ENCODE measurements at places on chromosomes 6 and 20. TPM values are rescaled to one million over a fixed set of nuclear protein-coding genes. Genes with fewer than 3 reads are reported as not detected.

- no peak for DNase-seq
Observed at GRCh38 chr6:105459864-105460263, 57.0 kb upstream of the PREP start.

- no peak for DNase-seq
Observed at GRCh38 chr6:111530218-111530617, 47.2 kb upstream of the REV3L start.

- no peak for DNase-seq
Observed at GRCh38 chr20:47007826-47008655, 113.4 kb downstream of the EYA2 start.

DNA sequence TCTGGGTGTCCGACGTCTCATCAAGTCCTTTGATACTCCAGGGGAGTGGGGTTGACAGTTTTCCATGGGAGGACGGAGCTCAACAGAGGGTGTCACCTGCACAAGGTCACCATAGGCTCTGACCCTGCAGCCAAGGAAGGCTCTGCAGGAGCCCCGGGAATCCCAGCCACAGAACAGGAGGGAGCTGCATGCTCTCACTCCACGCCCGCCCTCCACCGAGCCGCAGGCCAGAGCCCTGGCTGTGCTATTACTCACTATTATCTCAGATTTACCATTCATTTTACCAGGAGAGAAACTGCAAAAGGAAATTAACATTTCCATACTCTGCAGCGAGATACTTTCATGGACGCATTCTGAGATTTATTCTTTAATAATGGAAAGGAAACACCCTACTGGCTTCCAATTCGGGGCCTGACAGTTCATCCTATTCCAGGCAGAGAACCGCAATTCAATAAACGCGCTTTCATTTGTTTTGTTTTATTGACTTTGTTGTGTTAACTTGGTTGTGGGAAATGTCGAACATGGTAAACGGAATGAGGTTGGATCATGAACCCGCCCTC lies 18.3 kb upstream of the NTSR1 start:
- no peak for DNase-seq

DNA sequence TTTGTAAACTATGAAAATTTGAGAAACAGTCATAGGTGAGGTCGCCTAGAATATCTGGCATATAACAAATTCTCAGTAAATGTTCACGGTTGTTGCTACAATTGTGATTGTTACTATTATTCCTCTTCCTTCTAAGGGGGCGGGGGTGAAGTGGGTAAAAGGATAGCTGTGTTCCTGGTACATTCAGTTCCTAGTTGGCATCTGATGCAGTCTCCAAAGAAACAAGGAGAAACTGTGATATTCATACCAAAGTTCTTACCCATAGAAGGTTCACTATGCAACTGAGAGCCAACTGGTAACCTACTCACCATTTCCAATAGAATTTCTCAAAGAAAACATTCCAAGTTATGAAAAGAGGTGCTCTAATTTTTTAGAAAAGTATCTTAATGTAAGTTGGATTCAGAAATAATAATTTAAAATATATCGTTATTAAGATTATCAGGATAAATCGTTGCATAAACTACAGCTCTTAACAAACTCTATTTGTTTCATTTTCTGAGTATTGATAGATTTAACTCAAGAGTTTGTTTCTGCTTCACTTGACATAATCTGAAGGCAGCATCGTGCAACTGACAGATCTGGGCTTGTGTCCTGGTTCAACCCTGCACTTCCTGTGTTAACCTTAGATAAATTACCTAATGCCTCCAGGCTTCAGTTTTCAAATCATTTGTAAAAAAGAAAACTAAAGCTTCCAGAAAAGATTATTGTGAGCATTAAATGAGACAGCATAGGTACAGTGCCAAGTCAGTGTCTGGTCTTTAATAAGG lies 13.3 kb upstream of the MAP7 start:
- no peak for DNase-seq

GRCh38 chr6:37557645-37558114 lies 58.0 kb upstream of the CCDC167 start:
- no peak for DNase-seq

DNA sequence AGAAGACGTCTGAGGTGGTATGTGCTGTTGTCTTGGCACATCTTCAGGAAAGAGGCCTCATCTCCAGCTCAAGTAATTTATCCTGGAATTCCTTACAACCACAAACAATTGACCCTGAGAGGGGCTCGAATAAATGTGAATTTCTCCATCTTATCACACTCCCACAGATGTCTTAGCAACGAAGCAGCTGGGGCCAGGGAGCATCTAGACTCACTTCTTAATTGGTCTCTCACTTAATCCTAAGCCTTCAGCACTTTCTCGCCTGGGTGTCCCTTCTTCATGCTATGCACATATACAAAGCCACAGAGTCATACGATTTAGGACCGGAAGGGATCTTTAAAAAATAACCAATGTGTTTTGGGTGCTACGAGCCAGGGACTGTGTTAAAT lies 27.1 kb downstream of the PCK1 start:
- no peak for DNase-seq

DNA sequence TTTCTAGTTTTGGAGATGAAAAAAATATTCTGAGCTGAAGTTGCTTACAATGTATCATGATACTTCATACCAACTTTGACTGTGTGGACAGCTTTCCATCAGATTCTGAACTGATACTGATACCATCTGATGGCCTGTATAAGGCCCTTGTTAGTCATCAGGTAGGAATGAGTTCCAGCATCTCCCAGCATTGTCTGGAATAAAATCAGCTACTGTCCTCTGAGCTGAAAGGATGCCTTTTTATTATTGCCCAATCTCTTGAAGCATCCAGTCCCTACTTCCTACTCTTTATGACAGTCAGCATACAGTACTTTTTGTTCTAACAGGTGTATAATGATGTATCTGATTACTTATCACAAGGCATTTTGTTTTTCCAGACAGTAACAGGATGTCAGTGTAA lies 70.6 kb upstream of the EYA4 start:
- DNase-seq: no peak

DNA sequence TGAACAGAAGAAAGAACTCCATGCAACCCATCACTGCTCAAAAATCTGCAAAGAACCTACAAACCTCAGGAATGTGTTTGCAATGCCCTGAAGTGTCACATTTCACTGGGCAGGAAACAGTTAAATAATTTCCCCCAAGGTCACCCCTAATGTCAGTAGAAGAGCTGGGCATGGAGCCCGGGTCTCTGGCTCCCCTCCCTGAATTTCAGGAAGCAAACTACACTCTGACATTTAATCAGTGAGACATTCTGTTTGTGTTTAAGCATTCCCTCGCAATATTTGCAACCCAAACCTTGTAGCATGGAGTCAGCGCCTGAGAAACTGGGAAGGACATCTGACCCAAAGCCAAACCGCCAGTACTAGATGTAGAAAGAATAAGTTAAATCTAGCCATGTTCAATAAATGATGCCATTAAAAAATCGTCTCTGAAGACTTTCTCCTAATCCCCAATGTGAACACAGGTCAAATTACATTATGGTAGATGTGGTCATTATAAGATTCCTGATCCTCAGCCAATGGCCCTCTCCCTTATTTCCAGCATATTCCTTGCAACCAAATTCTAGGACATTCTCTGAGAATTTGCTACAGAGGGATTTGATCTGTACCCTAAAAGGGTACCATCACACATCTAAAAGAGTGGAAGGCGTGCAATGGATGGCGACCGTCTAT lies 91.2 kb upstream of the ADTRP start:
- peak; percentile 93 for DNase-seq

DNA sequence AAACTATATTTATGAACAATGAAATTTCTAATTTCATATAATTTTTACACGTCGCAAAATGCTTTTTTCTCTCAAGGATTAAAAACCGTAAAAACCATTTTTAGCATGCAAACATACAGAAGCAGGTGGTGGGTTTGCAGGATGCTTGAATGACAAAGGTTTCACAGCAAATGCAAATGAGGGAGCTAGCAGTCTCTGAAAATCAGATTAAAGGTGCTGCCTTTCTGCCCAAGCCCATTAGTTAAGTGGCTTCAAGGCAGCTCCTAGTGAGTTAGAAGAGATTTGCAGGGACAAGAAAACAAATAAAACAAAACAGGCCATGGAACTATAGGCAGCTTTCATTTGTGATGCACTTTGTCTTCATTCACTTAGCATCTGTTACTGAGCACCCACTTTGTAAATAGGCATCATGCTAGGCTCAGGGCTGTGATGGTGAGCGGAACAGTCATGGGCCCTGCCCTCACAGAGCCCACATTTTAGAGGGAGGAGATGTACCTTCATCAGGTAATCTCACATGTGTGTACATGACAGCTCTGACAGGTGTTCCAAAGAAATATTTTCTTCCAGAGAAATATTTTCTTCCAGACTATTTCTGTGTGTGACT lies 29.5 kb downstream of the NAPB start:
- DNase-seq: no peak

DNA sequence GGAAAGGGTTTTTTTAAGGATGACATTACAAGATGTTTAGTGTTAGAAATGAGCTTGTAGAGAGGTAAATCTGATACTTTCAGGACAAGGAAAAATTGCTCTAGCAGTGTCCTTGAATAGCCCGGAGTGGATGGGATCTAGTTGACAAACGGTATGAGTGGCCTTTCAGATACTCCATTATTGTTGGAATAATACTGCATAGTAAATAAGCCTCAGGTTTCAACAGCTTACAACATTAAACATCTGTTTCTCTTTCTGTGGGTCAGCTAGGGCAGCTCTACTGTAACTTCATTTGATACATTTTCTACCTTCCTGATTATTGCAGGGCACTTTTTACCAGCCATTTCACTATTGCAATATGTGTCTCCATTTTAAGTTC lies 118.0 kb downstream of the B3GAT2 start:
- DNase-seq: no peak

DNA sequence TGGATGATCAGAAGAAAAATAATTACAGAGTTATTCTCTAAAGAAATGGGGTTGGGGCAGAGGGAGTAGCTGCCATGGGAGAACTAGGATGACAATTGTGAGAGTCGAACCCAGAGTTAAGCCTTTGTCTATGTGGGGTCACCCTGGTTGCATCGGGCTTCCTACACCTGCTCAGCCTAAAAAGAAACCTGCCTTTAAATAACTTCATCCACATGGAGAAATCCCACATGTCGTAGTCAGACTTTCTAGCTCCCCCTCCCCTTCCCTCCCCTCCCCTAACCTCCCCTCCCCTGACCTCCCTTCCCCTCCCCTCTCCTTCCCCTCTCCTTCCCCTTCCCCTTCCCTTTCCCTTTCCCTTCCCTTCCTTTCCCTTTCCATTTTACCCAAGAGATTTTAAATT lies 14.7 kb downstream of the VIP start:
- no peak for DNase-seq

GRCh38 chr6:166572370-166573261 lies 13.9 kb downstream of the RAMACL start:
- DNase-seq: peak; percentile 60

DNA sequence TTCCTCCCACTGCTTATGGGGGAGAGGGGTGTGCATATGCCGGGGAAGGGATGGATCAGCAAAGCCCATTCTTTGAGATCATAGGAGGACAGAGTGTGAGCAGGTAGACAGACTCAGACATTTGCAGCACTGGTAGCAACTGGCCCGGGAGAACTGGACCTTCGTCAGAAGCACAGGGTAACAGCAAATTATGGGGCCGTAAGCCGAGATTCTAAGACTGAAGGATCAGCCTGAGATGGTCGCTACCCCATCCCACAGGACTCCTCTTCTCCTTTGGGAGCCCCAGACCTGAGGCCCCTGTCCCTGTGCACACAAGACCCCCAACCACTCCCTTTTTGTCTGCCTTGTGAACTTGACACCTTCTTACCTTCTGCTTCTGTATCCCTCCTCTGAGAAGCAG lies 106.5 kb downstream of the TOX2 start:
- no peak for DNase-seq

GRCh38 chr6:169722362-169723199 lies 1.7 kb downstream of the PHF10 start:
- DNase-seq: peak; percentile 64

- no peak for DNase-seq
Observed at GRCh38 chr6:126531840-126532239, 191.9 kb downstream of the CENPW start.

DNA sequence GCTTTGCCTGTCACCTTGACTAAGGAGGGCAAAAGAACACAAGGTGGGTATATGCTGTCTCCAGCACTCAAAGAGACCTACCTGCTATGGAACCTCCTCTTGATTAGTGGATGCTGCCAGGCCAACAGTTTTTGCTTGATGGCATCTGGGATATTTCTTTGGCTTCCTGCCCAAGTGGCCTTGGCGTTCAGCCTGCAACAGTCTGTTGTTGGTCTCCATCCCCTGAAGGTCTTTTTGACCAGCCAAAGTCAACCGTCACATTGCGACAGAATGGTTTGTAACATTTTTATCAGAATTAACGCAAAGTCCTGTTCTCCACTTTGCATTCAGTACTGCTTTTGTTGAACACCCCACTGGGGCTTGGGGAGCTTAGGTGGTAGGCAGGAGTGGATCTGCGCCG lies 37.1 kb downstream of the SERPINB1 start:
- DNase-seq: no peak

DNA sequence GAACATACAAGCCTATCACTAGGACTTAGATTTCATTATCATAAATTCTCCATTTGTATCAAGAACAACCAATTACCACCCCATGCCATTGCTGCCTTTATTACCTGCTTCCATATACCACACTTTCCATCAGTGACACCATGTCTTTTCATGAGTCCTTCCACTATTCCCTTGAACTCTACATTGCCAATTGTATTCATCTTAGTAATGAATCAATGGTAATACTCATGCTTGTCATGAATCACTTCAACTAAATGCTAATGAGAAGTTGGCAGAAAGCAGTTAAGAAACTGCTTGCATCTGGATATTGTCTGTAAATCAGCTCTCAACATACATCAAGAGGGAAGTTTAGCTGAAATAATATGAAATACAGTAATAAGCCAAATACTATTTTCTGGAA lies 61.2 kb upstream of the RNF217 start:
- no peak for DNase-seq

DNA sequence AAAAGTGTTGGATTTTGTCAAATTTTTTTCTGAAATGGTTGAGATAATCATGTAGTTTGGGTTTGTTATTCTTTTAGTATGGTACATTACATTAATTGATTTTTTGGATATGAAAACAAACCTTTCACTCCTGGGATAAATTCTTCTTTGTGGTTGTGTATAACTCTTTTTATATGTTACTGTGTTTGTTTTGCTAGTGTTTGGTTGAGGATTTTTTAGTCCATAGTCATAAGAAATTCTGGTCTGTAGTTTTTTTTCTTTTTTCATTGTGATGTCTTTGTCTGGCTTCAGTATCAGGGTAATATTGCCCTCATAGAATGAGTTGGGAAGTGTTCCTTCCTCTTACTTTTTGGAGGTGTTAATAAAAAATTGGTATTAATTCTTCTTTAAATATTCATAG lies 122.2 kb upstream of the ATXN1 start:
- DNase-seq: no peak

DNA sequence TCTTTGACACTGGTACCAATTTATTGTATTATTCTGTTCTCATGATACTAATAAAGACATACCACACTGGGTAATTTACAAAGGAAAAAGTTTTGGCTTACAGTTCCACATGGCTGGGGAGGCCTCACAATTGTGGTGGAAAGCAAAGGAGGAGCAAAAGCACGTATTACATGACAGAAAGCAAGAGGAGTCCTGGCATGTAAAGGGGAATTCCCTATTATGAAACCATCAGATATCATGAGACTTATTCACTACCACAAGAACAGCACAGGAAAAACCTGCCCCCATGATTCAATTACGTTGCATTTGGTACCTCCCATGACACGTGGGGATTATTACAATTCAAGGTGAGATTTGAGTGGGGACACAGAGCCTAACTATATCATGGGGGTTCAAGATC lies 43.4 kb downstream of the SLC22A2 start:
- DNase-seq: no peak

VNN1 gene
- total RNA-seq: 3.5 TPM

TTLL9 gene
- 8.9 TPM for total RNA-seq

GRM4 gene
- total RNA-seq: 0.12 TPM

SEL1L2 gene
- total RNA-seq: not detected

FAM83D gene
- total RNA-seq: 3.3 TPM

ZNF311 gene
- 1.7 TPM for total RNA-seq
